ENCODE measurements at places on chromosomes 6 and 20. TPM values are rescaled to one million over a fixed set of nuclear protein-coding genes. Genes with fewer than 3 reads are reported as not detected.

Gene TMEM14B
- total RNA-seq = 83.3 TPM

- no peak for DNase-seq
Observed at GRCh38 chr6:160253714-160254113, 4.9 kb downstream of the SLC22A2 start.

DNA sequence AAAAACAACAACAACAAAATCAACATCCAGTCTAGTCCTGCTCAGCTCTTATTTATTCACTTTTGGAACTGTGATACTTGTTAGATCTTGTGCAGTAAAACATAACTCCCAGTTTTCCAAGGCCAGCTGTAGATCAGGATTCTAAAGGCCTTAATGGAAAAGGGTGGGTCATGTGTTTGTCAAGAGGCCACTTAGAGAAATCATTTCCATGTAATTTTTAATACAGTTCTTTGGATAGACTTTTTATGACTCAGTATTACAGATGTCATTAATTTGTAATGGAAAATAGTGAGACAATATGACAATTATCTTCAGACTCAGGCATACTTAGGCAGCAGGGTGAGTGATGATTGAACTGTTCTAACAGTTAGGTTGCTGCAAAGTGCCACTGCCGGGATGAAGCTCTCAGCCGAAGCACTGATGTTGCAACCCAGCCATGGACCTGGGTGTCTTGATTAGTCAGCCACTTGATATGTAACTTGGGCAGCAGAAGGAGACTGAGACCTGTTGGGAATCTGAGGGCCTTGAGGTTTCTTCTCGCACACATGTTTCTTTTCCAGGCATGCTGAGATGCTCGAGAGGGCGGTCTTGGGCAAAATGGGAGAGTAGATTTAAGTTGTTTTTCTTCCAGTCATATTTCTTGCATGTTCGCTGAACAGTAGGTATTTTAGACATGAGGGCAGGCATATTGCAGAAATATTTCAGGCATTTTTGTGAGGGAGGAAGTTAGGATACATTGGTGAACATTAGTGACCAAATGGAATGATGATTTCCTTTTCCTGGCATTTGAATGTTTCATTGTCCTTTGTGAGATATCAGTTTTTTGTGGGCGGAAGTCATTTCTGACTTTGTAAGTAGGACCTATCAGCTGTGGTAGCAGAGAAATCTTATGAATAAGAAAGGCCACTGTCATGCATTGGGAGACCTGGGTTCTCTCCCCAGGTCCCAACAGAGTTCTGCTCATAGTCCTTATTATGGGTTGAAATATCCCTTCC is 52.3 kb downstream of the SLX4IP start:
- no peak for DNase-seq

DNA sequence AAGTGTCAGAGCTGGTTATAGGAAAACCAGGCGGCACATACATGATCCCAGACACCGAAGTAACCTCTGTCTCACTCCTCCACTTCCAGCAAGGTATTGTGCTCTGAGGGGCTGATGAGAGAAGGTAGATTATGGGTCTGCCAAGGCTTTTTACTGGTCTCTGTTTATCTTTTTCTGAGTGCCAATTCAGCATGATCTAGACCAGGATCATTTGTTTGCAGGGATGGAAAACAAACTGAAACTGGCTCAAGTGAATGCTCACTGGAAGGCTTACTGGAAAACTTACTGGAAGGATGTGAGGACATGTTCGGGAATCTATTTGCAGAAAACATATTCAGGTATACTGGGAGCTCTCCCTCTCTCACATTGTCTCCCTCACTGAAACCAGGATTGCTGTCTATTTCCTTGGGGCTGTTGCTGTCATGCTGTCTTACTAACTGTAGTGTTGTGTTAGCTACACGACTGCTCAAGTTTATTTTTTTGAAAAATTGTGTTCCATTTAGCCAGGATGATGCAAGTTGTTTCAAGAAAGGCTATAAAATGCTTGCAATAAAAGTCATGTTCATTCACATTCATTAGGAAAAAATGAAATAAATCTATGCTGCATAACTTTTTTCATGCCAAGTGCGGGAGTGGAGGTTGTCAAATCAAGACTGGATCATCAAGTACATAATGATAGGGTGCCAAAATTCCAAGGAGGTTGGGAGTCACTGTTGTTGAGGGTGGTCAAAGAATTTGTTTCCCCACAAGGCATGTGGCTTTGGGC is 37.0 kb downstream of the KLHL31 start:
- DNase-seq = peak; percentile 57

DNA sequence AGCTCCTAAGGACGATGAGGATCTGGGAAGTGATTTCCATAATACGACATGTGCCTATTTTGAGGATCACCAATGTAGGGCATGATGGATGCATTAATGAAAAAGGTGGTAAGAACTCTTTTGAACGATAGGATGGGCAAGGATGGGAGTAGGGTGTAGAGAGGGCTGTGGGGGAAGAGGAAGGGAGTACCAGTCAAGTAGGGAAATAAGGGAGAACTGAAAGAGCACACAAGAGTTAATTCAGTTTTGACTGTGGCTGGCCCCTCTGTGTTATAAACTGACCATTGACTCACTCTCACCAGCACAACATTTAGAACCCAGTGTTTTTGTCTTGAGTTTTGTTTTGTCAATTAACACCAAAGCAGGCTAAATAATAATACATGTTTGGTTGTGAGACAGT is 33.0 kb downstream of the SLC35D3 start:
- no peak for DNase-seq

GRCh38 chr20:54127855-54128574 is 45.8 kb downstream of the CYP24A1 start:
- no peak for DNase-seq

DNA sequence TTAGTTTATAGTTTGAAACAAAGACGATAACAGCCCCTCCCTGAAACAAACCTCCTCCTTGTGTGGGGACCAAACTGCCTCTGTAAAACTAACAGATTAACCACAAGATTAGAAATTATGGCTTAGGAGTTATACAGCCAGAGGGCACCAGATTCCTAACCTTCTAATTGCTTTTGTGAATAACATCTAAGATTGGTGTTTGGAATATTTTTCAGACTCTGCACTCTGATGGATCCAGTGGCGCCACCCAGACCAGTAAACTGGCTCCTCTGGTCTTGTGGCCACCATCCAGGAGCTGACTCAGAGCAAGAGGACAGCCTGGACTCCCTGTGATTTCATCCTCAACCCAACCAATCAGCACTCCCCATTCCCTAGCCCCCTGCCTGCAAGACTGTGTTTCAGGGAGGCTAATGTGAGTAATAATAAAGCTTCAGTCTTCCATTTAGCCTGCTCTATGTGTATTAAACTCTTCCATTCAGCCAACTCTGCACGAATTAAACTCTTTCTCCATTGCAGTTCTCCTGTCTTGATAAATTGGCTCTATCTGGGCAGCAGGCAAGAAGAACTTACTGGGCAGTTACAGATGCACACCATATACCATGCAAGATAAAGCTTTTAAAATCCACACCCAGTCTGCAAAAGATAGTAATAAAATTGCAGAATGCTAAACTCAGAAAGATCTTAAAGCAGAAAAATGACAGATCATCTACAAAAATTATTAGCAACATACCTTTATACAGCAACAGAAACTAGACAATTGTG is 58.5 kb upstream of the SLC22A16 start:
- DNase-seq = no peak

Gene CD40
- total RNA-seq = 29.0 TPM

DNA sequence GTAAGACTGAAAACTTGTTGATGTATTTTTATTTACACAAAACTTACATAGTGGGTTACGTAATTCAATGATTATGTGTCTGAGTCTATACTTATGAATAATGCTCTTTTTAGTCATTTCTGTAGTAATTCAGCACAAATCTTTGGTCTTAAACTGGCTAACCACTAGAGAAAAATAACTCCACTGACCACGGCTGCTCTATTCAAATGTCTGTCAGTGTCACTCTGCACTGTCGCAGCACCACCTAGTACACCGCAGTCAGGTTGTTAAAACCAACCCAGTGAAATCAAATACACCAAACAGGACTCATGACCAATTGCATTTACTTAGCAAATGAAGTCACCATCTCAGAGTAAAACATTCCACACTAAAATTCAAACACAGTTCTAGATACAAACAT is 93.5 kb upstream of the CCDC28A start:
- DNase-seq = no peak

DNA sequence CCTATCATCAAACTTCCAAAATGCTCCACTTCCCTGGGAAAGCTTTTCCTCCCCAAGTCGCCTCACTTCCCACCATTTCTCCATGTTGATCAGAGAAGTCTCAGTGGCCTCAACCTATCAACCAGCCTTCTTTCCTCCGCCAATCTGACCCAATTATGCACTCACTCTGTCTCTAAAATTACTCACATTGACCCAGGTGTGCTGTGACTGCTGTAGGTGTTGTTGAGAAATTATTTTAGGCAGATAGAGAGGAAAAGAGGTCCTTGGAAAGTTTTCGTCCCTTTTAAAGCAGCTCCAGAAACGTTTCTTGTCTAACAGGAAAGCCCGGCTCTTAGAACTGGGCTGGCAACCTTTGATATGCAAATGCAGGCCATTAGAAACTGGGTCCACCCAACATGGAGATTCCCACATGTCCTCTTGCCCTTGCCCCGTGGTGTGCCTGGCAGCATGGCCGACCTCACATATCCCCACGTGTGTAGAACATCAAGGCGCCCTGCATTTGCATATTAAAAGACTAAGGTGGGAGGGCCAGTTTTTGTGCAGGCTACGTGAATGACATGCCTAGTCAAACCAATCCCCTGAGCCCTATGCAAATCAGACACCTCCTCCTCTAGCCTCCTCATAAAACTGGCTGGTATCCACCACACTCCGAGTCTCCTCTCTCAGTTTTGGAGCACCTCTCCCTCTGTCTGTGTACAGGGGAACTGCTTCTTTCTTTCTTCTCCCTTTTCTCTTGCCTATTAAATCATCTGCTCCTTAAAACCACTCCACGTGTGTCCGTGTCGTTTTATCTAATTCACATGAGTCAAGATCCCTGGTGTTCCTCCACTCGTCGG is 12.9 kb downstream of the IPCEF1 start:
- peak; percentile 85 for DNase-seq

DNA sequence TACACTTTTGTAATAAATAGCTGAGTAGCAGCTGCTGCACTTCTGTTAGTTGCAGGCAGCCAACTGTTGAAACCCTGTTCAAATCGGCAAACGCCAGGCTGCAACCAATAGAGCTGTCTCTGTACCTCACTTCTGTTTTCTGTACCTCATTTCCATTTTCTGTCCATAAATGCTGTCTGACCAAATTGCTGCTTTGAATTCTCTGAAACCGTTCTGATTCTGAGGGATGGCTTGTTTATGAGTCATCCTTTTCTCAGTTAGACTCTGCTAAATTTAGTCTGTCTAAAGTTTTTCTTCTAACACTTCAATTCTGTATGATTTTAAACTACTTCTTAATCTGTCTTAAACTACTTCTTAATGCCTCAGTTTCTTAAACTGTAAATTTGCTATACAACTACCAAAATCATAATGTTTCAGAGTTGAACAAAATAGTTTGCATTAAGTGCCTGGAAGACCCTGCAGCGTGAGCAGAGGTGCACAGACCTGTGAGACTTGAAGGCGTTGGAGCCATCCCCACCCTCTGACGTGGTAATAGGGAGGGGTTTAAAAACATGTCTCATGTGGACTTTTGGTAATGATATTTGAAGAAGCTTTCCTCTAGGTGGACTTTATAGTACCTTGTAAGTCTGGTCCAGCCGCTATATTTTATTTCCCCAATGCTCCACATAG is 9.6 kb downstream of the BTNL2 start:
- no peak for DNase-seq

Gene PAK5
- total RNA-seq = 0.13 TPM

Gene ZC2HC1B
- total RNA-seq = not detected

DNA sequence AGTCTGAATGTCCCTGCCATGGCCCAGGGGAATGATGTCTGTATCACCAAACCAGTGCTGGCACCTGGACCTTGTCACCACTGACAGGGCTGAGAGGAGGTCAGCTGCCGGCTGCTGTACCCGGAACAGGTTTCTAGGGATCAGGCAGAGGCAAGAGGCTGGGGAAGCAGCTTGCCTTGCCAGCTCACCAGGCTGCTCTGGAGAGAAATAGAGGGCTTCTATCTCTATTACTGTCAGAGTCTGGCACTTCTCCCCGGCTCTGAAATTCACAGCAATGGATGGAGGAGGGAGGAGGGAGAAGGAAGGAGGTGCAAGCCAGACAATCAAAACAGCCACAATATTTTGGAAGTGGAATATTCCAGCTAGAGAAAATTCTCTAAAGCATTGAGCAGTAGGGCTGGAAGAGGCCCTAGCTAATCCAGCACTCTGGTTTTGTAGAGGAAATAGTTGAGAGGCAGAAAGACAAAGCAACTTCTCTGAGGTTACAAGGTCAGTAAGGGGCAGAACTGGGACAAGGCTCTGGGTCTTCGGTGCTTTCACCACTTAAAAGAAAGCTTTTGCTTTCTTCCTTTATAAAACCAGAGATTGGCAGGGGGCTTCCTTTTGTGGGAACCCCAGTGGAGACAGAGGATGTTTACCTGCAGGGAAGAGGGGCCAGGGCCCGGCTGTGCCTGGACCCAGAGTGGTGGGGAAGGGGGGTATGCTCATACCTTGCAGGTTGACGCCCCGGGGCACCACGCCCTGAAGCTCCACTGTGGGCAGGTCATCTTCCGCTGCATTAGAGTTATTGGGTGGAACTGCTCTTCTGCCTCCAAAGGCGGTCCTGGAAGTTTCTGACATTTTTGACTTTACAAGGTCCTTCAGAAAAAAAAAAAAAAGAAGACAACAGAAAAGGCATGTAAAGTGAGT is 2.4 kb downstream of the F13A1 start:
- no peak for DNase-seq

GRCh38 chr20:49657118-49657901 is 56.4 kb downstream of the B4GALT5 start:
- no peak for DNase-seq

Gene TOX2
- 3.9 TPM for total RNA-seq
